Stimulated activated CD4-positive, alpha-beta T cell treated with anti-CD3 and anti-CD28 coated beads, Interleukin-15, amount 100 ng/mL, for 24 hours (primary cell): ENCODE measurements at places on chromosomes 12 and 14.
A peak's percentile ranks its signal among the peaks of the same experiment; 100 is the strongest.

DNA sequence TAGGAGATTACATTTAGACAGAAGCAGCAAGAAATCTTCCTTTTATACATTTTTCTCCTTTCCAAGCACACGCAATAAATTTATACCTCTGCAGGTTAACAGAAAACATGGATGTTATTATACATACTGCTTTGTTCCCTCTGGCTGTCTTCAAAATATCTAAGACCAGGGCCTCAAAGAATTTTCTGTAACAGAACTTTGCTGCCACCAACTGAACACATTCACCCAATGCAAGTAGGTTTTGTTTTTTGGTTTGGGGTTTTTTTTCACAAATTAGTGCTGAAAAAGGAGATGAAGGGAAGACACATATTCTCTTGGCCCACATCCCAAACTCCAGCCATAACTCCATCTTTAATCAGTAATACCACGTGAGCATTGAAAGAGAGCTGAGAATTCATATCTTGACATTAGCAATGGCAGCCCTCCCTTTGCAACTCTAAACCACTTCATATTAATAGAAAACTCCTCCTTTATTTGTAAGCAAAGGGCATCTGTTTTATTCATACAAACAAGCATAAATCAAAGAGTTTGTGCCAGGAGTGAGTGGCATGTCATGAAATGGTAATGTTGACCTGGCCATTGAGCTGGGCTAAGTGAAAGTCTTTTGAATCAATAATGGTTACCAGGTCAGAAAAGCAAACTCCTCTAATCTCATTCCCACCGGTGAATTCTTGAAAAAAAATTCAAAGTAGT, 150.8 kb upstream of the FSCB start:
- no peak for DNase-seq

GRCh38 chr14:95504135-95505029, 12.1 kb downstream of the SYNE3 start:
- peak; percentile 40 for DNase-seq

DNA sequence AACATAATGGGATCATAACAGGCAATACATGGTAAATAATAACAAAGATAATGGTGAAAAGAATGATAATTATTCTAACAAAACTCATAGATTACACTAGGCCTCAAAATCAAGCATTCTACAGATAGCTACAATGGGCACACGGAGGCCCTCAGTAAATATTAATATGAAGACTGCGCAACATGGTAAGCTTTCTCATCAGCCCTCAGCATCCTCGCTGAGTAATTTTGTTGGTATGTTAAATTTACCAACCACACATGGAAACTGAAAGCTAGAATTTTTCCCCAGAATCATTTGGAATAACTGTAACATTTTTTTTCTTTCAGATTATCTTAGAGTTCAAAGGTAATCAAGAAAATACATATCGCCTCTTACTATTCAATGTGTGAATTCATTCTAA, 74.2 kb upstream of the PYGL start:
- no peak for DNase-seq

DNA sequence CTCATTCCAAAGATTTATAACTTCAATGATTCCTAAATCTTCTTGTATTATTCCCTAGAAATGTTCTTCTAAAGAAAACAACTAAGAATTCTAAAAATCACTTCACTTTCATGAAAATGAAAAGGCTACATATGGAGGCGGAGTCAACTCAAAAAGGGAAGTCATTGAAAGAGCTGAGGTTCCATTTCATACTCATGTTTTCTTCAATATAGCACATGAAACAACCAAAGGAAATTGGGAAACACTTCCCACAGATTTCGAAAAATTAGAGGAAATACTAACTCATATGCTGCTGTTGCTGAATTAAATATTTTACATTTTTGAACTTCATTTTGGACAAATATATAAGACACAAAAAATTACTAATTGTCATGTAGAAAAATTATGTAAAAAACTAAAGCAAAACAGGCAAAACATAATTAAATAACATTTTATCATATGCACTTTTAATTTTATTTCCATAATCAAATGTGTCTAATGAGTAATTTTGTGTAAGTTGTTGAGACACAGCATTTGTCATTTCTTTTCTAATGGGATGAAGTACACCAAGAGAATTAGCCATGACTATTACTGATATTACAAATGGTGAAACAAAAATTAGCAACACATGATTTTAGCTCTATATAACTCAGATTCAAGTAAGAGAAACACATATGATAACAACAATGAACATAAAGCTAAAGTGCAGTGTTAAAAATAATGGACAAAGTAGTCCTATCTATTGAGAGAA, at the start of gene CD163:
CD163 (minus strand) TSS at position 92 of the 730 bp plus-strand sequence; CDS start at position 5, 87 bp downstream.
- DNase-seq, result no peak

- DNase-seq, result no peak
Observed at GRCh38 chr14:105855893-105856675, 329.7 kb downstream of the TMEM121 start.

DNA sequence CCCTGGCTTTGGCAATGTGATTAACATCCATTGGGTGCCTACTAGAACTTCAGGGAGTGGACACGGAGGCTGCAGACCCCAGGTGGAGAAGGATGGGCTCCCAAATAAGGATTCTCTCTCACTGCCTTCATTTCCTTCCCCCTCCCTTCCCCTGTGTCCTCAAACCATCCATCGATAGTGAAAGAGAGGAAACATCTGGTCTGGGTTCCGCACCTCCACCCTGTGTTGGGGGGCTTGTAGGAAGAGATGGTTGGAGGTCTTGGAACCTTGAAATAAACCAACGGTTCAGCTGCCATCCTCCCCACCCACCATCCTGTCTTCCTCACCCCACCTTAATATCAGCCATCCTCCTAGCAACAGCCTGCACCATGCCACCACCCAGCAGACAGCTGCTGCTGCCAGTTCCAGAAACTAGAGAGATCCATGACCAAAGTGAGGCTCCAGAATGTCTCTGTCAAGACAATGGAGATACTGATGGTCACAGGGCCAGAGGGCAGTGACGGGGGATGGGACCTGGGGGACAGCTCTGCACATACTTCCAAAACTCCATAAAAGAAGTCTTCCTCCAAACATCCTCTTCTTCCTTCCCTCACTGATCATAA, 153.1 kb upstream of the CCND2 start:
- no peak for DNase-seq
